Cardiac muscle cell (in vitro differentiated cells and primary cell): ENCODE measurements at places on chromosomes 3 and 15. TPM values are rescaled to one million over a fixed set of nuclear protein-coding genes. Genes with fewer than 3 reads are reported as not detected.

- no peaks in the 10 kb centered on the region for H3K36me3 ChIP-seq
- H3K4me1 ChIP-seq: no peaks in the 10 kb centered on the region
- H3K4me3 ChIP-seq: no peak overlapping the region
- H3K27ac ChIP-seq: no peak overlapping the region
- DNase-seq: peak; percentile 74
Measured at GRCh38 chr3:187968883-187969580, 184.9 kb upstream of the LPP start.

- H3K27ac ChIP-seq: no peak overlapping the region
- DNase-seq: no peak
- no peak overlapping the region for H3K4me3 ChIP-seq
- no peaks in the 10 kb centered on the region for H3K27me3 ChIP-seq
- no peaks in the 10 kb centered on the region for H3K4me1 ChIP-seq
- no peaks in the 10 kb centered on the region for H3K36me3 ChIP-seq
Measured at GRCh38 chr3:80898211-80898610, 863.2 kb downstream of the GBE1 start.

GRCh38 chr15:92601592-92602266 is 53.8 kb downstream of the FAM174B start:
- H3K27me3 ChIP-seq: no peaks in the 10 kb centered on the region
- no peaks in the 10 kb centered on the region for H3K36me3 ChIP-seq
- DNase-seq: no peak
- no peaks in the 10 kb centered on the region for H3K4me1 ChIP-seq
- H3K4me3 ChIP-seq: no peak overlapping the region

- no peak for DNase-seq
- H3K4me1 ChIP-seq: no peaks in the 10 kb centered on the region
- H3K36me3 ChIP-seq: peaks cover 56% of the 10 kb centered on the region
- no peaks in the 10 kb centered on the region for H3K27me3 ChIP-seq
Measured at GRCh38 chr3:128911911-128912310, 32.5 kb downstream of the ACAD9 start.

DNA sequence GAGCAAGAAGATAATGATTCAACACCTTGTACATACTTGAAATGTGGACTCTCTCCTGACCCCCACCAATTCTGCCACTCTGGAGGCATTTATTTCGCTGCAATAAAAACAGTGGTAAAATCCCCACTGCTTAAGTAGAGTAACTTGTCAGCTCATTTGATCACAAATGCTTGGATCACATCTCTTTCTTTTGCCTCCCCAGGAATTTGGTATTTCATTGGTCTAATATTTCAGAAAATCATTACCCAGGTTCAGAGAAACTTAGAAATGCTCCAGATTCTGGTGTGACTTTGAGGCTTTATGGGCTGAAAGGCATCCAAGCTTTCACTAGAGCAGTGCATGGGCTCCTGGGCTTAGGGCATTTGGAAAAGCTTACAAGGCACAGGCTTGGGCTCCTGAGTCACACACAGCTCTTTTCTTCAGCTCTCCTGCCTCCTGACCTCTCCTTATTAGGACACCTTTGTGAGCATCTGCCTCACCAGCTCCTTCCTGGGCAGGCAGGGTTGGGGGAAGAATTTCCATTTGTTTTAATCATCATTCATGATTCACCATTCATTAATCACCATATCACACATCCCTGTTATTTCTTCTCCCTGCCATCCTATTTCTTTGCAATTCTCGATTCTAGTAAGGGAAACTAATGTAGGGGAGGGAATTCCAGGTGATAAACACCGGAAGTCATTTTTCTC is 22.5 kb downstream of the CDCP1 start:
- H3K27ac ChIP-seq: peak overlapping the region; percentile 70
- no peaks in the 10 kb centered on the region for H3K36me3 ChIP-seq
- H3K27me3 ChIP-seq: no peaks in the 10 kb centered on the region
- no peak overlapping the region for H3K4me3 ChIP-seq
- DNase-seq: no peak
- H3K4me1 ChIP-seq: peaks cover 45% of the 10 kb centered on the region

DNA sequence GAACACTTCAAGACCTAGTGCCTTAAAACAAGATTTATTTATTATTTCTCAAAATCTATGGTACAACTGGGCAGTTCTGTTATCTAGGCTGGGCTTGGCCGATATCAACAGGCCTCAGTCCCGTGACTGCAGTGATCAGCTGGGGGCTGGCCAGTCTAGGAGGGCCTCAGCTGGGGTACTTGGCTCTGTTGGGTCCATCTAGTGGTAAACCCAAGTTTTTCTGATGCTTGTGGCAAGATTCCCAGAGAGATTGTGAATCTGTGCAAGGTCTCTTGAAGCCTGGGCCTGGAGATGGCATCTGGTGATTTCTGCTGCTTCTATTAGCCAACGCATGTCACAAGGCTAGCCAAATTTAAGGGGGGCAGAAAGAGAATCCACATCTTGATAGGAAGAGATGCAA is 482.4 kb upstream of the SGO1 start:
- H3K27me3 ChIP-seq: no peaks in the 10 kb centered on the region
- H3K4me3 ChIP-seq: no peak overlapping the region
- no peaks in the 10 kb centered on the region for H3K36me3 ChIP-seq
- DNase-seq: peak; percentile 25

GRCh38 chr3:69367586-69367985 is 18.3 kb downstream of the FRMD4B start:
- no peak for DNase-seq
- H3K27ac ChIP-seq: no peak overlapping the region
- H3K27me3 ChIP-seq: no peaks in the 10 kb centered on the region
- no peak overlapping the region for H3K4me3 ChIP-seq
- H3K36me3 ChIP-seq: no peaks in the 10 kb centered on the region

DNA sequence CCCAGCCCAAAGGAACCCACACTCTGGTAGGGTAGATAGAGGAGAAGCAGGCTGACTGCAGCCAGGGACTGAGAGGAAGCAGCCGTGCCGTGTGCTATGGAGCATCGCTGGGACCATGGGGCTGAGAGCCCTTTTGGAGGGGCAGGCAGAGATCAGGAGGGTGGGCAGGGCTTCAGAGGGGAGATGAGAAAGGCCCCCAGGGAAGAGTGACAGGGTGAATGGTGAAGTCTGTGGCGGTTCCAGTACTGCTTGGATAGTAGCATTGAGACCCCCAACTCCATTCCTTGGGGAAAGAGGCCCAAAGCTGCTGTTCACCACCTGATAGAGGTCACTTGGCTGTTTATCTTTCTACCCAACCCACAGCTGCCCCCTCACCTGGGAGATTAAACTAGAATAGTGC is 80.0 kb upstream of the MRPS22 start:
- H3K4me1 ChIP-seq: no peaks in the 10 kb centered on the region
- no peak overlapping the region for H3K4me3 ChIP-seq
- no peak for DNase-seq

Gene SI
- not detected in 2 replicates for polyA plus RNA-seq

Gene C3orf49
- not detected in 2 replicates for polyA plus RNA-seq
